ENCODE measurements at places on chromosomes 2 and 18.

DNA sequence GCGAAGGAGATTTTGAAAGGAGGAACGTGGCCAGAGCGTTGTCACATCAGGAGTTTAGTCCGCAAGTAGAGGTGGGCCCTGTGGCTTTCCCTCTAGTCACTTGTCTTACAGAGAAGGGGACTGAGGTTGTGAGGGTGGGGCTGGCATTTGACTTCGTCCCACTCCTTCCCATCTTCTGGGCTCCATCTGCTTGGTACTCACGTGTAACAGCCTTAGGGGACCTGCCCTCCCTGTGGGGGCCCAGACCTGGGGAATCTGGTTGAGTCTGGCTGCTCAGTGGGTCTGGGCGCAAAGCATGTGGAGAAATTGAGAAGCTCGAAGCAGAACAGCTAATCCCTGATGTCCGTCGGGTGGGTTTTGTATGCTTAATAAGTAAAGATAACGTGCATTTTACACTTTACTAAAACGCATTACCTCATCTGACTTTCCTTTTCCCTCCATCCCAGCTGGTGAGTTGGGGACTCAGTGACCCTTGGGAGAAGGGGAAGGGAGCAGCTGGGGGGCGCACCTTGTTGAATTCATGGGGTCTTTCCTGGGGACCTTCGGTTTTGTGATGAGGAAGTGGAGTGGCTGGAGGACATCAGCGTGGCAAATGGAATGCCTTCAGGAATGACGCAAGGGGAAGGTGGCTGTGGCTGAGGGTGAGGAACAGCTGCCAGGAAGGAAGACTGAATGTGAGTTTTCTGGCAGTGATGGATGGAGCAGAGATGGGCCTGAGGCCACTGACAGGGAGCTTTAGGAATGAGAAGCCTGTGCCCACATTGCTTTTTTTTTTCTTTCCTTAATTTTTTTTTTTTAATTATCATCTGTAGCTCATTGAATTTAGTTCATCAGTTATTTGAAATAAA lies 44.8 kb downstream of the ASAP2 start:
- no peaks in the 10 kb centered on the region for H3K36me3 ChIP-seq
- H3K4me1 ChIP-seq, result peaks cover 7% of the 10 kb centered on the region
- H3K4me3 ChIP-seq, result no peak overlapping the region

GRCh38 chr2:148162871-148163270 lies 142.0 kb downstream of the MBD5 start:
- no peak for DNase-seq
- no peak overlapping the region for H3K4me3 ChIP-seq
- H3K4me1 ChIP-seq, result no peaks in the 10 kb centered on the region
- no peaks in the 10 kb centered on the region for H3K27me3 ChIP-seq
- H3K36me3 ChIP-seq, result no peaks in the 10 kb centered on the region

DNA sequence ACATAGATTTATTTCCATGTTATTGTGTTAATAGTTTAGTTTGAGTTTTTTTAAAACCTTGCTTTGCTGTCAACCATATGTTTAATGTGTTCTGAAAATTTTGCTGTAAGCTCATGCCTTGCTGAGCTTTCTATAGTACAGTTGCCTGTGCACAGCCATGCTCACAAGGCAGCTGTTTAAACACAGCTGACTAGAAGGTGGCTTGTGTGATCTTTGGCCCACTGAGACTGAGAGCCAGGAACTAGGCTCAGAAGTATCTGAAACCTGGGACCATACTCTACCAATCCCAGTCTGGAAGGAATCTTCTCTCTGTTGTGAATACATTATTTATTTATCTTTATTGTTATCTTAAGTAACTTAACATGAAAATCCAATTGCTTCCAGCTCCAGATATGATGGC lies 350.5 kb downstream of the KIAA1328 start:
- no peak overlapping the region for H3K27ac ChIP-seq
- H3K4me3 ChIP-seq, result no peak overlapping the region
- no peaks in the 10 kb centered on the region for H3K36me3 ChIP-seq
- no peak for DNase-seq
- H3K4me1 ChIP-seq, result peaks cover 4% of the 10 kb centered on the region

- no peak for DNase-seq
- H3K27me3 ChIP-seq, result no peaks in the 10 kb centered on the region
- H3K4me1 ChIP-seq, result no peaks in the 10 kb centered on the region
Measured at GRCh38 chr18:59769129-59769865, 72.1 kb upstream of the CCBE1 start.

DNA sequence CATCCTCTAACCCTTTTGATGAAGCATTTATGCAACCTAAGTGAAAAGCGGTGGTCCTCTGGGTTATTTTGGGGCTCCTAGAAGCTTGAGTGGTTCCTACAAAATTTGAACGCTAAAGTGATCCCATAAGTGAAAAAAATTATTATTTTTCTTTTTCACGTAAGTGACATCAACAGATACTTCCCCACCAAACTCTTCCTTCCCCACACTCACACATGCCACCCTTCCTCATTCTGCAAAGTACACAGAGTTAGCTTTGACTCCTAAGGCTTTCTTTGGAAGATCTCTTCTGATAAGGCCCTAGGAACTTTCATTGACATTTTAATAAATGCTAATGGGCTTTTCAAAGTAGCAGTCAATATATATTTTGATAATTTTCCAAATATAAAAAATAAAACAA lies 109.7 kb downstream of the DOCK10 start:
- H3K27me3 ChIP-seq, result no peaks in the 10 kb centered on the region
- no peaks in the 10 kb centered on the region for H3K4me1 ChIP-seq
- no peak for DNase-seq
- peaks cover 4% of the 10 kb centered on the region for H3K36me3 ChIP-seq
